ENCODE measurements at places on chromosomes 12 and 14.

DNA sequence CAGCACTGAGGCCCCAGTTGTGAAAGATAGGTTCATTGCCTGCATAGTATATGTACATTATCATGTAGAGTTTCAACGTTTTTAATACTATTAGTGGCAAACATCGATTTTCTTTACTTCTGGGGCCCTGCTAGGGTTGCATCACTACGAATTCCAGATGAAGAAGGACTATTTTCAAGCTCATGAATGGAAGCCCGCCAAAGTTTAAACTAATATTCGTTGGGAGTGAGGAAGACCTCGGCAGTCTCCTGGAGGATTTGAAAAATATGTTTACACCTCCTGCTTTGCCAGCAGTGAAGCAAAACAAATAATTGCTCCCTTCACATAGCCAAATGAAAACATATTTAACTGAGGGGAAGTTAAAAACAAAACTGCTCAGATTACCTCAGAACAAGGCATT, 672.9 kb upstream of the NOVA1 start:
- DNase-seq = no peak

DNA sequence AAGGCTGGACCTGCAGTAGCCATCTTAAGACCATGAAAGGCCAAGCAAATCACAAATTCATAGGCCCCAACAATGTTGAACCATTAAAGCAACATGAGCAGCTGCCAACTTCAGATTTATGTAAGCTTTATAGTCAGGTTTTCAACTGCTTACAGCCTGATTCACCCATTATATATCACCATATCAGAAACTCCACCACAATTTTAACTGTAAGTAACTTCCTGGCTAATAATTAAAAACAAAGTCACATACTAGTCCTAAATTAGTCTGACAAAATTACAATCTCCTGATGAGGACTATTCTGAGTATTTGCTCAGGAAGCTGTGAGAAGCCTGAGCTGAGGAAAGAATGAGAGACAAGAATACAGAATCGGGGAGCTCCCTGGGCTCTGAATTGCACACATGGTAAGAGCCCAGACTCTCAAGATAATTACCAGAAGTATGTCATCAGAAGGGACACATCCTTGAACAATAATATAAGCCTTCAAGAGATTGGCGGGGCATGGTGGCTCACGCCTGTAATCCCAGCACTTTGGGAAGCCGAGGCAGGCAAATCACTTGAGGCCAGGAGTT, 55.1 kb downstream of the NUMB start:
- DNase-seq = no peak

GRCh38 chr12:6868211-6869048, 1.1 kb downstream of the TPI1 start:
- DNase-seq = no peak

GRCh38 chr12:103623716-103624115, 36.6 kb downstream of the STAB2 start:
- no peak for DNase-seq

DNA sequence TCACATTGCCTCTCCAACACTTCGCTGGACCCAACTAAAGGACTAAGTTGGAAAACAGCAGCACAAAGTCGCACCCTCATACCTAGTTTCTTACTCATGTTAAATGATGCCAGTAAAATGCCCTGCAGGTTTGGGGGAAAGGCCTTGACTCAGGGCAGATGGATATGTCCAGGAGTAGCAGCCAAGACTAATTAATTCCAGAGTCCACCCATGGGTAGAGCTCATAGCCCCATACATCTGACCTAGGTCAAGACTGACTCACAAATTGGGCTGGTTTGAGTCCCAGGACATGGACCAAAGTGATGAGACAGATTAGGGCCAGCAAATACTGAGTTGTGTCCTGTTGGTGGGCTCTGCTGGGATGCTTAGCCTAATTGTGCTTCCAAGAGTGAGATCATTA, 224.0 kb upstream of the BTG1 start:
- DNase-seq = no peak

DNA sequence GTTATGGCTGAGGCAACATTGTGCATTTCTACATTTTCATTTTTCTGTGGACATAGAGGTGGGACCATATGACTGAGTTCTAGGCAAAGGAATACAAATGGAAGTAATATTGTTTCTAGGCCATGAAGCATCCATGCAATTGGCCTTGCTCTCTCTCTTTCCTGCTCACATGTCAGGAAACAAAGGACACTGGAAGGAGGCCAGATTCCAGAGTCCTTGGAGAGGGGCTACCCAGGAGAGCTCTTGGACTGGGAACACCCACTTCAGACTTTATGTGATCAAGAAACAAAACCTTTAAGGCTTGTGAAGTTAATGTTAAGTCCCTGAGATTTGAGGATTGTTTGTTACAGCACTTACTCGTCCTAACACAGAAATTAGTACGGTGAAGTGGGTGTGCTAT, 32.8 kb downstream of the PDZRN4 start:
- DNase-seq = no peak

DNA sequence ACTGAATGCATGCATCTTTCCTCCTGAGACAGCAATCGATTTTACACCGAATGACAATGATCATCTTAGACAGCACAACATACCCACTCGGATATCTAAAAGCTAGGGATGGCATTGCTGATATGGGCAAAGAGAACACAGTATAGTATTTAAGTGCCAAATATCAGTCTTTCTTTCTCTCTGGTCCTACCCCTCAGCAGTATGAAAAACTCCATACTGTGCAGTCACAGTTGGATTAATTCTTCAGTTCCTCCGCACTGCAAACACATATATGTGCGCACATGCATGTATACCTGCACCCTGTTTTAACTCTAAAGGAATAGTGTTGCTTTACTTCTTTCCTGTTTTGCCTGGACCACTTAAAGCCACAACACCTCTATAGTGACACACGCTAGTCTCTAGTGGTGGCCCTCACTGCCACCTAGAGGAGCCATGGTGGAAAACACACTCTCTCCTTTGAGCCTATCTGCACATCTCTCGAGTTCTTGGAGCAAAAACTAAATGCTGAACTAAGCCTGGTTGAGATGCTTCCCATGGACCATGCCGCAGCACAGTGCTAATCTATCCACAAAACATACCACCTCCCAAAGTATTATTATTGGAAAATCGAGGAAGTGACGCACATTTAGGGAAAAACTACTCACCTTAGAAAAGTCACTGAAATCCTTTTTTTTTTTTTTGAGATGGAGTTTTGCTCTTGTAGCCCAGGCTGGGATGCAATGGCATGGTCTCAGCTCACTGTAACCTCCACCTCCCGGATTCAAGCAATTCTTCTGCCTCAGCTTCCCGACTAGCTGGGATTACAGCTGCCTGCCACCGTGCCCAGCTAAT, 11.9 kb downstream of the TMEM52B start:
- DNase-seq = peak; percentile 66

DNA sequence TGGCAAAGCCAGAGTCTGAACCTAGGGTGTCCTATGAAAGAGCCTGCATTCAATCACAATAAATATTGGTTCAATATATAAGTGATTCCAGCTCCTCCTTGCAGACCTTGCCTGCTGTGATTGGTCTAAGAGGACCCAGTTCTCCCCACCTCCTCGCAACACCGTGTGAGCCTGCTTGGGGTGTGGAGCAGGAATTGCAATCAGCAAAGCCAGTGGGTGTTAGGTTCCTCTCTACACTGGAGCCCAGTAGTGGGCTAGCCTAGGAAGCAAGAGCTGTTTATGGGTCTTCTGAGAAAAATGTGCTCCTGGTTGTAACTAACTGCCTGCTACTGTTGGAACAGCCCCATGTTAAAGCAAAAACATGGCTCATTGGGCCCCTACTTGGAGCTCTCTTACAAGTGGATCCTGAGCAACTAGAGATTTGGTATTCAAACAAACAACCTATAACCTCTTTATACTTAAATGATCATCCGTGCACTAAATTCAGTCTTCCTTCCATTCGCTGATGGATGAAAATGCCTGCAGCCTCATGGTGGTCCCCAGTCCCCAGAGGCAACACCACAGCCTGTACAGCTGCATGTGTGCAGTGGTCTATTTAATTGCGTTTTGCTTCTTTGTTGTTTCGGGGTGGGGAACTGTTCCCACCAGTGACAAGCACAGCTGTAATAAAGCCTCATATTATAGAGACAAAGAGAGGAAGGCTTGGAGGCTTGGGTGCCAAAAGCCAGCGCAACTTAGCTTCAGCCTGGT, 3.7 kb upstream of the SELPLG start:
- no peak for DNase-seq

GRCh38 chr14:35883677-35884293, 57.6 kb downstream of the BRMS1L start:
- peak; percentile 14 for DNase-seq

DNA sequence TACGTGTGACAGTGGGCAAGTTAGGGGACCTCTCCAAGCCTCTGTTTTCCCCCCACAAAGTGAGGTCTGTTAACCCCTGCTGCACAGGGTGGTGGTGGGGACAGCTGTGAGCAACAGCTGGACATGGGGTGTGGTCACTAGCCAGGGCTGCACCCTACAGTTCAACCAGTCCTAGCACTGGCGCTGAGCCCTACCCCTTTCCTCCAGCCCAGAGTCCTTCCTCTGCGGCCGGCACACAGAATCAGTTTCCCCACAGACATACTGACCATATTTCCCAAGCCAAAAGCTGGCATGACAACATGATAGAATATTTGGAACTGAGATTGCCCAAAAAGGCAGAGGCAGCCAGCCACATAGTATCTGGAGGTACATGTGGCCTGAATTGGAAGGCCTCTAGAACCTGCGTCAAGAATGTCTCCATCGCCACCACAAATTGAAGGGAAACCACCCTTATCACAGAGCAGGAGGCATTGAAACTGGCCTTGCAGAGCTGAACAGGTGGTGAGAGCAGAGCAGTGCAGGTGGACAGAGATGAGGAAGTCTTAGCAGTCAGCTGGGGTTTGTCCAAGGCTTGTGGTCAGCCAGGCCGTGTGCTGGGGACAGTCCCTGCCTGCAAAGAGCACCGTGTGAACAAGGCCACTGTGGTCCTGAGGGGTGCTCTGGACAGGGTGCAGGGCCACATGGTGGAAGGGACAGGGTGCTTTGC, 21.2 kb downstream of the DEGS2 start:
- no peak for DNase-seq

GRCh38 chr12:107304588-107305532, 211.5 kb upstream of the CRY1 start:
- no peak for DNase-seq

DNA sequence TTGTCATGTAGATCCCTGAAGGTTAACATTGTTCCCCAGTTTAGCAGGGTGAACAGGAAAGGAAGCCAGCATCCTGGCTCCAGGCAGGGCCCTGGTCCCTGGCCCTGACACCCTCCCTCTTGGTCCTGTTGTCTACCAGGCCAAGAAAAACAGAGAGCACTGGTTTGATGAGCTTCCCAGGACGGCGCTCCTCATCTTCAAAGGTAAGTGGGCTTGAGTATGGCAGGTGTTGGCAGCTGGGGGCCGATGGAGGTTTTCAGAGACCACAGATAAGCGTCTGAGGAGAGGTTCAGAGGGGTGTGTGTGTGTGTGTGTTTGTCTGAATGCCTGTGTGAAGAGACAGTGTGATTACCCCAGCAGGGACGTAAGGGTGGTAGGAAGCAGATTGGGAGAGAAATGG, 56.3 kb downstream of the SLC8B1 start:
- no peak for DNase-seq

DNA sequence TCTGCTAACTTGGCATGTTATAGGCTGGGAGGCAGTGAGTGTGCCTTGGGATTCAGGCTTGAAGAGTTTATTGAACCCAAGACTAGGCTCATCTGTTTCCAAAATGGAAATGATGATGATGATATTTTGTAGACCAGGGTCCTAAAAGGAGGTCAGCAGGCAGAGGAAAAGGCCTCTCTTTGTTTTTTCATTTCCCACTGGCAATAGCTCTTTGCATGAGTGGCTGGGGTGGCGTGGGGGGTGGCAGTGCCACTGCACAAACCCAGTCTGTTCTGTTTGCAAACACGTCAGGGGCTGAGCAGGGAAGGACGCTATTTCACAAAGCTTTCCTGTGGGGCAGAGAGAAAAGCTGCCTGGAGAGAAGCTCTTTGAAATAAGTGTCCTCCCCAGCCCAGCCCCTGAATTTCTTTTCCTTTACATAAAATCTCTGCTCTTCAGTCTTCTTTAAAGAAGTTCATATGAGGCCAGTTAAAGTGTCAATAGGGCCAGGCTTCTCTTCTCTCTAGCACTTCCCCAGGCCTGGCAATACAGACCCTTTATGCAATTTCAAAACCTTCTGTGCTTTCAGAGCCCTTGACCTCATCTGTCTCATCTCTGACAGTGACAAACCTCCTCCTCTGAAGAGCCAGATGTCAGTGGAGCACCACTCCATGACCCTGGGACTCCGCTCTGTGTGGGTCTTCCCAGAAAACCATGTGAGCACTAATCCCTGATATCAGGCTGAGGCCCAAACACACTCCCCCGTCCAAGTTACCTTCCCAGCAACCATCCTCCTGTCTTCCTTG, 72.8 kb downstream of the ZNF664 start:
- no peak for DNase-seq

DNA sequence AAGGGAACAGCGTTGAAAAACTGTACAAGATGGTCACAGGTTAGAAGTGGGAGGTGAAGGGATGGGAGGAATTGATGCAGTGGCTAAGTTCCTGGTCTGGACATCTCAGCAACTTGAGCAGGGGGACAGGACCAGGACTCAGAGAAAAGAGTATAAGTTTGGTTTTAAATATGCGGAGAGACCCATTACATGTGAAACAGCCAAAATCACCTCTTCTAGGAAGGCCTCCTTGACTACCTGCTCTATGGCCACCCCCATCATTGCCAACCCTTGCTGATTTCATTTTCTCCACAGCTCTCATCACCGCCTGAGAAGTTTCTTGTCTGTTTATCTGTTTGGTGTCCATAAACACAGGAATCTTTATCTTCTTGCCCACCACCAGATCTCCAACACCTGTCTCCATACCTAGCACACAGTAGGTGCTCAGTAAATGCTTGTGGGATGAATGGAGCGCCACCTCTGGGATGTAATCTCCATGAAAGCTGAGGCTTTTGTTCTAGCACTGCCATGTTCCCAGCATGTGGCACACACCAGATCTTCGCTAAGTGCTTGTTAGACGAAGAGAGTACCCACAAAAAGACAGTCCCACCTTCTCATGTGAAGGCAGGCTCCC, 11.2 kb upstream of the PHETA1 start:
- no peak for DNase-seq

DNA sequence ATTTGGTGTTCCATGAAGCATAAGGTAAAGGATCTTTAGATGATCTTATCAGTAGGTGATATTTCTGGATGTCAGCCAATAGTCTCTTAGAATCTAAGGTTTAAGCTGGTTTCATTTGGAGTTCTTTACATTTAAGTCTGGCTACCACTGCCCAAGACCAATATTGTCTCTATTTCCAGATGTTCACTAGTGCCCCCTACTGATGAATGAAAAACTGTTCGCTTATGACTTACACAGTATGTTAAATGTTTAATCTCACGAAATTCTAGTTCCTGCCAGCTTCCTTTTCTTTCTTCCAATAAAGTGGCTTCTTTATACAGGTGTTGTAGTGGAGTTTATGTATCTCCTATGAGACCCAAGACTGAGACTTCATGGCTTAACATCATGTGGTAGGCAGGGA, 31.8 kb upstream of the MIS18BP1 start:
- no peak for DNase-seq

- no peak for DNase-seq
Observed at GRCh38 chr12:80212938-80213645, 113.8 kb downstream of the OTOGL start.

DNA sequence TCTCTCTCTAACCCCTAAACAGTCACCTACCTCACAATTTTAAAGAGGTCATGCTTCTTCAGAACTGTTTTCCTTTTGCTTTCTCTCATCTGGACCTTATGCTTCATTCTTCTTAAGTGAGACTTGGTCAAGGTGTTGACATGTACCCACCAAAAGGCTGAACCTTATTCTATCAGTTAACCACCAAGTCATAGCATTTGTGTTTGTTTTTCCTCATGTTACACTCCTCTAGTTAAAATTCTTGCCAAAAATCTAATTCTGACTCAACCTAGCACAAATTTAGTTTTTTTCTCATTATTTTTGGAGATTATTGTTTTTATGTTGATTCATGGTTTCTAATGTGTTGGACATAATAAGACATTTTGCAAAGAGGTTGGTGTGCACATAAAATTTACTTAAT, 578.6 kb downstream of the SLC16A7 start:
- DNase-seq = no peak

Measured in CD4-positive, alpha-beta T cell treated with Interferon alpha-2 for 1 hour (primary cell).